COR-L47 (cell line): ENCODE measurements at places on chromosomes 6 and 20.

DNA sequence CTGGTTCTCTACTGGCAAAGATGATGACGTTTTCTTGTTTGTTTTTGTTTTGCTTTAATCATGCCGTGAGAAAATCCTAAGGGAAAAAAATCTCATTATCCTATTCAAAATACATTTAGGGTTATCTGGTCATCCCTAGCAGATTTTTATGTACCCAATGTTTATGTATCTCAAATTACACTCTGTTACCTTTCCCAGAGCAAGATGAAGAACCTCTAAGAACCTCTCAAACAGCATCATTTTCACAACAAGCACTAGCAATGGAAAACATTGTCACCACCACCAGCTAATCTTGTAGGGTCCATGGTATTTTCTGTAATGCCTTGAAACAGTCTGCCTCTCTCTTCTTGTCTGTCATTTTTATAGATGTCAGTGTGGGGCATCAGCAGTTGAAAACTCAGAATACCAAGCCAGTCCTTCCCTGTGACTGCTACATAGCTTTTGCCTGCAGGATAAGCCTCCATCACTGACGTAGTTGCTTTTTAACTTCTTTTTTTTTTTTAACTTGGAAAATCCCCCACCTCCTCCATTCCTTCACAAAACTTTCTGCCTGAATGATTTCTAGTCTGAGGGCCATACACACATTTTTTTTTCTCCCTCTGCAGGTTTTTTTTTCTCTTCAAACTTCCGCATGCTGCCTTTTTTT, 2.4 kb upstream of the SNAP25 start:
- DNase-seq, result no peak

GRCh38 chr6:125188037-125188436, 34.5 kb downstream of the TPD52L1 start:
- no peak for DNase-seq

GRCh38 chr6:134626086-134626485, 308.2 kb upstream of the SGK1 start:
- DNase-seq, result no peak

DNA sequence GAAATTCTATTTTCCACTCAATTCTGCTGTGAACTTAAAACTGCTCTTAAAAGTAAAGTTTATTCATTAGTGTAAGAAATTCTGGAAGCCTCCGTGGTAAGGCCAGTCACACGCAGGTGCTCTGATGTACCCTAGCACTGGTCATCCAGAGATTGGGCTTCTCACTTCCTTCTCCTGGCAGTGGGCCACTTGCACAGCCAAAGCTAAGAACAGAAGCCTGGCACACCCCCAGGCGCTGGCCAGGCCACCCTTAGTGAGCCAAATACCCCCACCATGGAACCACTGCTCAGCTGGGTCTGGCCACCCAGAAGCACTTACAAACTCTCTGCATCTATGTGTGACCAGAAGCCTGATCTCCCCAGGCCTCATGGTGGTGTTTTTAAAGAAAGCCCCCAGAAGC, 35.3 kb upstream of the ARFGEF2 start:
- DNase-seq, result no peak

- DNase-seq, result no peak
These were observed 25.5 kb downstream of the DCDC2 start for GRCh38 chr6:24332317-24332716.

- DNase-seq, result no peak
These were observed 96.5 kb downstream of the SMOC2 start for GRCh38 chr6:168537540-168537884.

GRCh38 chr6:68158256-68158655, 476.8 kb upstream of the ADGRB3 start:
- DNase-seq, result no peak

DNA sequence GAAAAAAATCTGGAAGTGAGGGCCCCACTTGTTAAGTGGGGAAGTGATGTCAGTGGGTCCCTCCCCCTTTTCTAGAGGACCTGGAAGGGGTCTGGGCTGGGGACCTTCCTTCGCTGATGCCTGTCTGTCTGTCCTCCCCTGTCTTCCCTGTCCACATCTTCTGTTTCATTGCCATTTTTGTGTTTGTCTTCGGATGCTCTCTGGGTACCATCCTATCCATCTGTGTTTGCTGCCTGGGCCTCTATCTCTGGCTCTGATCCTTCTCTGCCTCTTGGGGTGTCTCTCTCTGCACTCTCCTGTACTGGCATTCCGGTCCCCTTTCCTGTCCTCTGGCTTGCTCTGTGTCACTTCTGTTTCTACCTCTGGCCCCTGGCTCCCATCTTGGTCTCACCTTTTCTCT, 2.3 kb downstream of the TMEM151B start:
- no peak for DNase-seq

GRCh38 chr6:14051355-14051754, 66.2 kb upstream of the CD83 start:
- DNase-seq, result no peak

DNA sequence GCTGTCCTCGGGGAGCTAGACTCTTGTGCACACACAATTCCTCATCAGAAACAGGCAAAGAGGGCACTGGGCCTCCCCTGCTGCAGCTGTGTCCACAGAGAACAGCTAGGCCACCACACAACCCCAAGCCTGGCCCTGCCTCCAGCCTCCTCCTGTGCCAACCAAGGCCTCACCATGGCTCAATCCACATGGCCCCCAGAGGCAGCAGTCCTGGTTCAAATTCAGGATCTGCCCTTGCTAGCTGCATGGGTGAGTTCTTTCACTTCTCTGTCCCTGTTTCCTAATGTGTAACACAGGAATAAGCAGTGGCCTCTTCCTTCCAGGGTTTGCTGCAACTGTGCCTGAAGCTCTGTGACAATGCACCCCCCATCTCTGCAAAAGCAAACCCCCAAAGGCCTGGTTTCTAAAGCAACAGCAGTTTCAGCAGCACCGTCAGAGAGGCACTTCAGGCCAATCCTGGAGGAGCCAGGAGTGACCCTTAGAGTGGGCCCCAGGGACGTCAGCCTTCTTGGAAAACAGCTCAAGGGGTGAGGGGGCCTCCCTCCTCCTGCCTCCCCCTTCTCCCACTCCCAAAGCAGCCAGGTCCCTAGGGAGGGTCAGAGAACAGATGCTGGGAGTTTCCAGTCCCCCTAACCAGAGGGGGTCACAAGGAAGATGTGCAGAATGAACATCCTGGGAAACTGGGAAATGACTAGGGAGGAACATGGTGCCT, 2.2 kb downstream of the ADISSP start:
- DNase-seq, result no peak

- DNase-seq, result no peak
These were observed 7.5 kb downstream of the RFX6 start for GRCh38 chr6:116884530-116884929.

DNA sequence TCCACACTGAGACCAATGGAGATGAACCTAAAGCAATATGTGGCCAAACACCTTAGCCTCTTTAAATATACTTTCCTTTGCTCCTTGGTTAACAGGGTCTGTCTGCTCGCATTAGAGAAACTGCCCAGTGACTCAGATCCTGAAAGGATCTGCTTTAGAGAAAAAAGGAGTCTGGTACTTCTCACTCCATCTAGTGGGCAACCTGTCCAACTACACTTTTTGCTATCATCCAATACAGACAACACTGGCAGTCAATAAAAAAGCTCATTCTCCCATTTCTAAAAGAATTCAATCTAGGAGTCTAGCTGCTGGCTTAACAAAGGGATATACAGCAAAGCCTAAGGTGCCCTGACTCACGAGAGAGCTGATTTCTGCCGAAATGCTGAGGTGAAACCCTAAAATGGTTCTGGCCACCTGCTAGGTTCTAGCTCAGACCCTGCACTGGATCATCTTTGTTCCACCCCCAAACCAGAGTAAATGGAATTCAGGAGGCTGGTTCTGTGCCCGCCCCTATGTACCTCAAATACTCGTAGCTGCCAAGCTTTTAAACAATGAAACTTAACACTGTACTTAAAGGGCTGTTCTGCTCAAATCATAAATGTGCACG, 11.5 kb downstream of the GNL1 start:
- no peak for DNase-seq
